ENCODE measurements at places on chromosomes 2 and 18.

GRCh38 chr18:66271962-66272361 is 331.9 kb downstream of the CDH19 start:
- DNase-seq: no peak

DNA sequence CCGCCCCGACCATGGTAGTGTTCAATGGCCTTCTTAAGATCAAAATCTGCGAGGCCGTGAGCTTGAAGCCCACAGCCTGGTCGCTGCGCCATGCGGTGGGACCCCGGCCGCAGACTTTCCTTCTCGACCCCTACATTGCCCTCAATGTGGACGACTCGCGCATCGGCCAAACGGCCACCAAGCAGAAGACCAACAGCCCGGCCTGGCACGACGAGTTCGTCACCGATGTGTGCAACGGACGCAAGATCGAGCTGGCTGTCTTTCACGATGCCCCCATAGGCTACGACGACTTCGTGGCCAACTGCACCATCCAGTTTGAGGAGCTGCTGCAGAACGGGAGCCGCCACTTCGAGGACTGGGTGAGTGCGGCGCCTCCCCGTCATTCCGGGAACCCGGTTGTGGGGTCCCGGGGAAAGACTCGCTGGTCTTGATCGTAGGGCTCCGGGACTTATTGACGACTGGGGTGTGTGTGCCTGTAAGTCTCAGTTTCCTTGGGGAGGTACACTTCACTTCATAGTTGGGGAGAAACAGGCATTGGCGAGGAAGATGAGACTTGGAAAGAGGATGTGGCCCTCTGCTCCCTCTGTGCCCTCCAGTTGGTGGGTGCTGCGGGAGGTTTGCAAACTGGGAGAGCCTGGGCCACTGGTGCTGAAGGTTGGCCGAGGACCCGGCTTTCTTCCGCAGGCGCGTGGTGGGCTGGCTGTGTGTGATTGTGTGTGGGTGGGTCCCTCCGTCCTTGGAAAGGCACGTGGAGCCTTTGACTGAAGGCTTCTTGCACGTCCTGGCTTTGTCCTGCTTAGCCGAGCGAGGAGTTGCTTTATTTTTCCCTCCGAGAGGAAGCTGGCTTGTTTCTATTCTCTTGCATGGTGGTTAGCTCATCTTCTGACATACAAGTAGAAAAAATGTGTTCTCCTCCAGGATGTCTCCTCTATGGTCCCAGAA is 886 bp downstream of the PRKCE start:
- DNase-seq: no peak

- no peak for DNase-seq
Measured at GRCh38 chr18:55249550-55249949, 290.3 kb upstream of the CCDC68 start.

GRCh38 chr2:9394816-9395215 is 28.5 kb downstream of the ITGB1BP1 start:
- no peak for DNase-seq

- no peak for DNase-seq
Measured at GRCh38 chr2:75010571-75010970, 52.1 kb downstream of the POLE4 start.

- DNase-seq: no peak
Measured at GRCh38 chr18:23887035-23887434, 127.5 kb upstream of the TTC39C start.

DNA sequence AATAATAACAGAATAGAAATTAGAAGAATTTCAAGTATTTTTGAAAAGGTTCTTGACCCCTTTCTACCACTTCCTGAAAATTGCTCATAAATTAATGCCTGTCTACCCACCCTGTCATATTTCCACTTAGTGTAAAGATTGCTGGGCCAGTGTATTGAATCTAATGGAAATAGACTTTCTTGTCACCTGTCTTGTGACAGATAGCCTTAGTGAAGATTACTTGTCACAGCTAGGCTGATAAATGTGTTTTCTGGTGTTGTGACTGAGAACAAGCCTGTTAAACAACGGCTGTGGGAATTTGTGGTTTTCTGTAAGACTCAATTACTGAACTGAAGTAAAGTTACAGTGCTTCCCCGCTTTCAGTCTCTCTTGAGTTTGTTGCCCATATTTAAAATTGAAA is 37.0 kb downstream of the PIK3C3 start:
- no peak for DNase-seq

- DNase-seq: no peak
Measured at GRCh38 chr18:13370995-13371625, 152.6 kb downstream of the LDLRAD4 start.

DNA sequence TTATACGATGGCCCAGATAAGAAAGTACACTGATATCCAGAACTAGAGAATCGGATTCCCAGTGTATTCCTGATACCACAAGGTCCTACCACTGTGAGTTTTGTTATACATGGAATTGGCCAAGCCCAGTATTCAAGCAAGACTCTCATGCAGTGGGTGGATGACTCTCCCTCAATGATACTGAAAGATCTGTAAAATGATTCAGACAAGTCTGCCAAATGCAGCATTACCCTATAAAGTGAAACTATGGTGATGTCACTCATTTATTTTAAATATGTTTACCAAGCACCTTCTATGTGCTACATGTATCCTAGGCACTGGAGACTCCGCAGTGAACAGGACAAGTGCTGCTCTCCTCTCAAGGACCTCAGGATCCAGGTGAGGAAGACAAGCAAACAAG is 22.6 kb downstream of the MYO5B start:
- peak; percentile 59 for DNase-seq

DNA sequence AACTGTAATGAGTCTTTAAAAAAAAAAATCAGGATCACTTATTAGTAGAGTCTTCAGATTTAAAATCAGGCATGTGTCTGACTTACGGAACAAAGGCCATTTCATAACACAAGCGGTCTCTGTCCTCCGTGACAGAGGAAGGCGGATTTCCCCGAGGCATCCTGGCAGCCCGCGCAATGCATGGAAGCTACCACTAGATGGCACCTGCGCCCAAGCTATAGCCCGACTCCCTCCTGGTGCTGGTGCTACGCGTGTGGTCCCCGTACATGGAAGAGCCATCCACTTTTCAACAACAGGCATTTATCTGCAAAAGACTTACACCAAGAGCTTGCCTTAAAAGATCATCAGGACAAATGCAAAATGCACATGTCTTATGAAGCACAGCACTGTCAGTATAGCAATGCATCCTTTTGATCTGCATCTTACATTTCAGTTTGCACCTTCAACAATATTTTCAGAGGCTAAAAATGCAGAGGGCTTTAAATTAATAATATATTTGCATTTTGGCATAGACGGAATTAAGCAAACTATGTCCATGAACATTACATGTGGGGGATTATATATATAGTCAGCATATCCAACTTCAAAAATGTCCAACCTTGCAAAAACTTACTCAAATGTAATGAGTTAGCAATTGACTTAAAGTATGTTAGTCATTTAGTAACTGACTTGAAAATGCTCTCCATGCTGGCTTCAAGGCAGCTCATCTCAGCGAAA is 96.0 kb downstream of the ZNF516 start:
- DNase-seq: peak; percentile 55

DNA sequence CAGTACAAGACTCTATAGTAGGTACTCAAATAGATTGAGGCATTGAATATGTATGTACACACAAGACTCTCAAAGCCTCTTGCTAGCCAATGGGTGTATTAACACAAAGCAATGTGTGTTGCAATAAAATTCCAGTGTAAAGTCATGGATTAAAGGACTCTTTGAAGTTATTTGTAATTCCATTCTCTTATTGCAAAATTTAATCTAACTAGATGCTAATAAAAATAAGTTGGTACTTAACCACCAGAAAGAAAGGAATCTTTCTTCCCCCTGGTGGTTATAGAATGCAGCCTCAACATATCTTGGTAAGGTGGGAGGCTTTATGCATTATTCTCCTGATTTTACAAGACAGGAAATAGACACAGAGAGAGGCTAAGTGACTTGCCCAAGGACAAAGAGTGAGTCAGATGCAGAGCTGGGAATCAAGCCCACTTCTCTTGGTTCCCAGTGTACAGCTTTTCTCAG is 18.0 kb downstream of the LRP1B start:
- peak; percentile 75 for DNase-seq

- DNase-seq: peak; percentile 38
Measured at GRCh38 chr2:33598561-33599174, 431 bp downstream of the FAM98A start.

- no peak for DNase-seq
Measured at GRCh38 chr2:192827735-192828134, 633.0 kb upstream of the TMEFF2 start.

GRCh38 chr2:215772003-215772402 is 241.3 kb downstream of the MREG start:
- no peak for DNase-seq

GRCh38 chr2:109513749-109514588 is 99.8 kb downstream of the SEPTIN10 start:
- DNase-seq: peak; percentile 84

DNA sequence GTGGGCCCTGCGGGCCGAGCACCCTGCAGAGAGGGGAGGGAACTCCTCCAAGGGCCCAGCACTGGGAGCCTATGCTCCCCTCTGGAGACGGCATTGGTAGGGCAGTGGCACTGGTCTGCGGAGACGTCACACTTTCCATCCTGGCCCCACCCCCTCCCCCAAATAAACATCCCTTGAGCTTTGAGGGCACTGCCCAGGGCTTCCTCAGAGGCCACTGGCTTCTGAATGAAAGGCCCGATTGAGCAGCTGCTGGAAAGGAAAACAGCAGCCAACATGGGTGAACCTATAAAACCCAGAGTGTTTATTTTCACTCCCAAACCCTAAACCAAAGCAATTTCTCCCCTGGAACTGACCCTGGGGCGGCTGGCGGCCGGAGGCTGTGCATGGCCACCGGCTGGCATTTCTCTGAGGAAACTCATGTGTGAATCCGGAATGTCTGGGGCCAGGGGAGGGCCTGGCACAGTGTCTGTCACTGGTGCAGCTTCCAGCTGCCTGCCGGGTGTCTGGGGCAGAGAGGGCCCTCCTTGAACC is 138.9 kb downstream of the DYSF start:
- DNase-seq: no peak

GRCh38 chr18:57811477-57812125 is 8.5 kb upstream of the ATP8B1 start:
- no peak for DNase-seq

DNA sequence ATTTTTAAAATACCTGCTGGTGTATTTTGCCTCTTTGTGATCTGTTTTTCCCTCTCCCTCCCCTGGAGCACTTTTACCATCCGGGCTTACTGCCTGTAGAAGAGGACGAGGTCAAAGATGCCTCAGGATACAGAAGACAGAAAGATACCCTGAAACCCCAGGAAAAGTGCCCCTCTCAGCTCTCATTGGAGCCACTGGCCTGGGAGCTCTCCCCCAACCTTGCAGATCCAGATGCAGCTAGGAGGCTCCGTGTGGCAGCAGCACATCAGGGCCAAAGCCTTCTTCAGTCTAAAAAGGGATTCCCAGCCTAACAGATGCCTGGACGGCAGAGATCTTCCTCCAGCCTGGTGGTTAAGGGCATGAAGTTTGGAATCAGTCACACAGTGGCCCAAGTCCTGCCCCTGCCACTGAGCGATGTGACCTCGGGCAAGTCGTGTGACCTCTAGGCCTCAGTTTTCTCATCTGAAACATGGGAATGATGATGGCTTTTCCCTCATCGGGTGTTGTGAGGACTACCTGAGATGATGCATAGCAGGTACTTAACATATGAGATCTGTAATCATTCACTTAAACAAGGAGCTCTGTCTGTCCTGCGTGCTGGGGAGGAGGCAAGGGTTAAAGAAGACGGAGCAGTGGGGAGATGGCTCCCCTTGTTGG is 239.4 kb downstream of the DYSF start:
- DNase-seq: no peak

DNA sequence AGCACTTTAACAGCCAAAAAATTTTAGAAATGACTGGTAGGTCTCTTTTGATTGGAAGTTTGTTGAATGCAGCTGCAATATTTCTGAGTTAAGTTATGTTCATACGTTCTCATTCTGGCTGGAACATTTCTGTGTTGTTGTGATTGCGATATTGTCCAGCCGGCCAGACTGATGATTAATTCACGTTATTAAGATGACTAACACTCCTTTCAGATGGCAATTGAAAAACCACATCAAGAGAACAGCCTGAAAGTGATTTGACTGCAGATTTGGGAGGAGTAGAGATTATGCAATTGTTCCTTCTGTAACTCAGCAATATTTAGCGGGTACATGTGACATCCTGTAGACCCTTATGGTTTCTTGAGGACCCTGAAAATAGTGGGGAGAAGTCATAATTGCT is 133.7 kb downstream of the FBXO15 start:
- DNase-seq: peak; percentile 90

GRCh38 chr2:238143239-238143951 is 4.9 kb downstream of the KLHL30 start:
- DNase-seq: peak; percentile 70

Measured in bronchial epithelial cell (primary cell).